Fibroblast of skin of back (primary cell): ENCODE measurements at places on chromosomes 1 and 21.

GRCh38 chr1:118247593-118247992, 62.6 kb upstream of the SPAG17 start:
- peak; percentile 11 for DNase-seq

DNA sequence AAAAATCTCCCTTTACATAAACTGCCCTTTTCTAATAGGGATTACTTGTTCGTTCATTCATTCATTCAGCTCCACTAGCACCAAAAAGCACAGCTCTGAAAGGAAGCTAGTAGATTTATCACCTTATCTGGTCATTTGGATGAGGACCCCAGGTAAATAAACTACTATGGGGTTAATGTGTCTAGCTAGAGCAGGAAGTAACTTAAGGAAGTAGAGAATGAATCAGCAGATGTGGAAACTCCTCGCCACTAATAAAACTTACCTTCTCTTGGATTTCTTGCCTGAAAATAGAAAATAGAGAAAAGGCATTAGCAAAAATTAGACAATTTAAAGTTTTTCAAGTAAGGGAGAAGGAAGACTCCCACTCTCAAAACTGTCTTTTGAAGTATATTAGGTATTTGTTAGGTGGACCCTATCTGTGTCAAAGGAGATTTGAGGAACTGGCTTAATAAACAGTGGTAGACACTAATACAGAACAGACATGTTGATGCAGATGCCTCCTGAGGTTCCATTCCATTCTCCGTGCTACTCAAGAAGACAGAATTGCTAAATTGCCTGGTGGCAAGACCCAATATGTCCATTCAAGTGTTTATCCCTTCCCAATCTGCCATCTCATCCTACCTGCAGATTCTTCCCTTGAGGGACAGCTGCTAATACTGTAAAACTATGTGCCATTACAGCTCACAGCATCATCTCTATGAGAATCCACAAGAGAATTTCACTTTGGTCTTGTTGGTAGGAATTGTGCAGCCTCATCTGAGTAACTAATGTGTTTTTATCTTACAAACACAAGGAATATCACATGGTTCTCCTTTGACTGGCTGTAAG, 14.9 kb downstream of the SELL start:
- no peak for DNase-seq

- DNase-seq = no peak
These were observed 140.0 kb downstream of the SLC45A1 start for GRCh38 chr1:8457760-8458381.

DNA sequence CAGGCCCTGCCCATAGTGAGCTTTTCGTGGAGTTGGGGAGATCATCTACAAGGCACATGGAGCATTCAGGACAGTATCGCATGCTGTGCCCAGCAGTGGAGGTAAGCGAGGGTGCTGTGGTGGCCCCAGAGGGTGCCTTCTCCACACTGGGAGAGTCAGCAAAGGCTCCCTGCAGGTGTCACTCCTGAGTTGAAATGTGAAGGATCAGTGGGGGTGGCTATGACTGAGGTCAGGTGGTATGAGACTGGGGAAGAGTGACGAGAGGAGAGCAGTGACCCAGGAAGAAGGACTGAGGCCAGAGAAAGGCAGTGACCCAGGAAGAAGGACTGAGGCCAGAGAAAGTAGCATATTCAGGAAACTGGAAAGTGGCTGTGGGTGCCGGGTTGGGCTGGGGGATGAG, 53.0 kb downstream of the SPAG17 start:
- DNase-seq = no peak

DNA sequence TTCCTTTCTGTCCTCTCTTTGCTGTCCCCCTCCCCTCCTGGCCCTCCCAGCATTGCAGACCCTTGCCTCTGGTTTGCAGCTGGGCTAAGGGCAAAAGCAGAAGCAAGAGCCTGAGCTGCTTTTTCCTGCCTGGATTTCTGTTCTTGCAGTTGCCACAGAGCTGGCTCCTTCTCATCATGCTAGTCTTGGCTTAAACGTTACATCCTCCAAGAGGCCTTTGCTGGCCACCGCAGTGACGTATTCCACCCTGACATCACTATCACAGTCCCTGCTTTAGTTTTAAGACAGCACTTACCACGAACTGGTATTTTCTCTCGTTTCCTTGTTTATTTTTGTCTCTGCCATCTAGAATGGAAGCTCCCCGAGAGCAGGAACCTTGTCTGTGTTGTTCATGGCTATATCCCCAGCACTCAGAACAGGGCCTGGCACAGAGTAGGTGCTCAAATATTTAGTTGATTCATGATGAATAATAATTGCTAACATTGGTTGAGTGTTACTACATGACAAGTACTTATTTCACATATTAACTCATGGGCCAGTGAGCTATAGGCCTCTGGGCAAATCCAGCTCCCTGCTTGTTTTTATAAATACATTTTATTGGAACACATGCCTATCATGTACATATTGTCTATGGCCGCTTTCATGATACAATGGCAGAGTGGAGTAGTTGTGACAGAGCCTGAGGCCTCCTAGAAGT, 13.2 kb upstream of the CSF1 start:
- DNase-seq = no peak

GRCh38 chr1:98947071-98947470, 57.6 kb downstream of the PLPPR5 start:
- no peak for DNase-seq

DNA sequence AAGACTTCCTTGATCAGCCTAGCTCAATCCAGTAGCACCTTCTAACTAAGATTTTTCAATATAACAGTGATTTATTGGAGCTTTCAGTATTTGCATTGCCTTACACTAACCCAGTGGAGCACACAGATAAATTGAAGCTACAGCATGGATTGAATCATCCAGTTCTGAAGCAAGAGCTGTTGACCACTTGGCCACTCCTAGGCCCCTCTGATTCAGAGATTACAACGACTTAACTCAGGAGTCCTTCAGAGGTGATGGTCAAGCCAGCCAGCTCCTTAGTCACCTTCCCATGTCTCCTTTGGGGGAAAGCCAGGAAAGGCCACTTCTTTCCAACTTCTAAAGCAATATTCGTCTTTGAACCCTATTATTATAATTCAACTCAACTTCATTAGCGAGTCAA, 151.8 kb downstream of the TENT5C start:
- no peak for DNase-seq

DNA sequence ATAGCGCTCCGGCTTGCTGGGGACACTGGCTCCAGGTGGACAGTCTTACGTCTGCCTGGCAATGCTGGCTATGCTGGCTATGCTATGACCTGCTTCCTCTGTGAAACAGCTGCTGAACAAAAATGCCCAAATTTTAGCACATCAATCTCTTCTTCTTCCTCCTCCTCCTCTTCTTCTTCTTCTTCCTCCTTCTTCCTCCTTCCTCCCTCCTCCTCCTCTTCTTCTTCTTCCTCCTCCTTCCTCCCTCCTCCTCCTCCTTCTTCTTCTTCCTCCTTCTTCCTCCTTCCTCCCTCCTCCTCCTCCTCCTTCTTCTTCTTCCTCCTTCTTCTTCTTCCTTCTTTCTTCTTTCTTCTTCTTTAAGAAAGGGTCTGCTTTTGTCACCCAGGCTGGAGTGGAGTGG, 401.3 kb downstream of the KIF26B start:
- no peak for DNase-seq

- no peak for DNase-seq
These were observed 63.9 kb upstream of the WARS2 start for GRCh38 chr1:119204197-119204960.

DNA sequence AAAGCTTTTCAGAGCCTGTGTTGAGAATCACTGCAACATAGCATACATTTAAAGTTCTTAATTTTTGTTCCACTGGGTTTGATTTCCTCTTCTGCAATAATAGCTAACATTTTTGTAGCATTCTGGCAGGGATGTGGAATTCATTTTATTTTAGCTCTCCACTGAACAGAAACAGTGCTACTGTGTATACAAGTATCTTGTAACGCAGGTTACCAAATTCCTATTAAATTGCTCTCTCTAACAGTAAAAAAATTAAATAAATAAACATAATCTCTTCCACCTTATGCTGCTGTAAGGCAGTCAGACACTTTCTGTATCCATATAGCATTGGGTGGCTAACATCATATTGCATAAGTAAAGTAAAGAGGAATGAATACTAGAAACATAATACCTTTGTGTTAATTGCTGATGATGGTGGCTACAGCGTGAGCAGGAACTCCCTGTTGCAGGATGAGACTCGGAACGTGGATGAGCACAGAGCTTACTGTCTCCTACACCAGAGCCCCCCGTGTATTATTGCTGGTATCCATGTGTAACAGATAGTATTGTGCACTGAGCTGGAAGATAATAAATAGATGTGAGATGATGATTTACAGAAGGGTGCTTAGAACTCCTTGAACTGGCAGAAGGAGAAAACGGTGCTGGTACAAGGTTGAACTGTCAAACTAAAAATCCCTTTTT, 276.9 kb upstream of the SNX7 start:
- DNase-seq = no peak

- DNase-seq = no peak
These were observed 3.7 kb downstream of the IRF6 start for GRCh38 chr1:209802117-209802779.

GRCh38 chr1:175851749-175852148, 108.4 kb upstream of the TNR start:
- no peak for DNase-seq

DNA sequence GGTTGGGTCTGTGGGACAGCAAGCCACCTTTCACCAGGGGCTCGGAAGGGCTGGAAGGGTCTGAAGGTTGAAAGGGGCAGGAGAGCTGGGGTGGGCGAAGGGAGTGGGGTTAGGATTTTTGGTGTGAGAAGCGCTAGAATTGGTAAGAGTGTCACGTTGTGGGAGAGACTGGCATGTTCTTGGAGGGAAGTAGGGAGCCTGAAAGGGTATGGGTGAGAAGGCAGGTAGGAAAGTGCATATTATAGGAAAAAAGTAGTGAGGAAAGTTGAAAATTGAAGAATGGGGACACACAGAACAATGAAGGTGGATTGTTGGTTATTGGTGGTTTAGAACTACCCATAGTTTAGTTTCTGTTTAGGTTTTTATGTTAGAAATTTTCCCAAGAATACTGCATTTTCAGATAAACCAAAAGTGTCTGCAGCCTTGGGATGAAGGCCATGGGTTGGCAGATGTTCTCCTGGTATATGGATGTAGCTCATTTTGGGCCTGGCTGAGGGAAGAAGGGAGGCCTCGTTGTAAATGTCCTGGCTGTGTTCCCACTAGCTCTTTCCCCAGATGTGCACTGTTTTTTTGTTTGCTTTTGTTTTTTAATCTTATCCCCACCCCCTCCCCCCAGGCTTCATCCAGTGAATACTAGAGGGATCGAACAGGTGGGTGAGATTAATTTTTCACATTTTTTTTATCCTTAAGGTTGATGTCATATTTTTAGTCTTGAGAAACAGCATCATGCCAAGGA, 1.2 kb downstream of the LRRC42 start:
- DNase-seq = no peak

DNA sequence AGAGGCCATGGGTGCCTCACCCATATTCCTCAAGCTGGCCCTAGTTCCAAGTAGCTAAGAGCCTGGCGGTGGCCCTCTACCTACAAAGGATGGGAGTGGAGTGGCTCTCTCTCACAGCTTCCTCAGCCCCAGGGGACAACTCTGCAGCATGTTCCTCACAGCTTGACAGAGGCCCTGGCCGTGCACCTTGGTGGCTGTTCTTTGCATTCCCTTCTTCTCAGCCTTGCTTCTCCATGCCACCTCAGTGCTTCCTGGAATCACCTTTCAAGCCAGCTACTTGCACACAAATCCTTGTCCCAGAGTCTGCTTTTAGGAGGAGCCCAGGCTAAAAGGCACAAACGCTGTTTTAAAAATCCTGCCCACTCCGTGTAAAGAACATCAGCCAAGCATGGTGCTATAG, 69.0 kb upstream of the DIRAS3 start:
- no peak for DNase-seq

DNA sequence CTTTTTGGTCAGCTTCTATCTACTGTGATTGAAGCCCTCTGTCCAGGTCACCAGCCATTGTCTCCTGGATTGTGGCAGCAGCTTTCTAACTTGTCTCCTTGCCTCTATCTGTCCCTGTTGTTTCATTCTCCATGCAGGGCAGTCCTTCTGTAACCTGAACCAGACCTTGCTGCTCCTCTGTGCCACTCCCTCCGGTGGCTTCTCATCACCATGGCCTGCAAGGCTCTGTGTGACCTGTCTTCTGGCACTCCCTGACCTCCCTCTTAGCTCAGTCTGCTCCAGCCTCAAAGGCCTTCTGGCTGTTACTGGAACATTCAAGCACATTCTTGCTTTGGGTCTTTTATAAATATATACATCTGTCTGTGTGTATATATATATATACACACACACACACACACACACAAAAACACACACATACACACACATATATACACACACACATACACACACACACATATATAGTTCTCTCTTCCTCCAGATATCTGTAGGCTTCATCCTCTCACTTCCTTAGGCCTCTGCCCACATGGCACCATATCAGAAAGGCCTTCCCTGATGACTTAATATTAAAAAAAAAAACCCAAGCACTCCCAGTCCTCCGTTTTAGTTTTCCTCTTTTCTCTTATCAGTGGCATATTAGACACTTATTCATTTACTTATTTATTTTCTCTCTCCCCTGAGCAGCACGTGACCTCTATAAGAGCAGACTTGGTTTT, 21.2 kb upstream of the JUN start:
- no peak for DNase-seq

- peak; percentile 54 for DNase-seq
These were observed 44.7 kb upstream of the GOLT1A start for GRCh38 chr1:204258213-204259115.

GRCh38 chr1:172003766-172004530, 162.7 kb downstream of the DNM3 start:
- DNase-seq = peak; percentile 27

- no peak for DNase-seq
These were observed 37.0 kb downstream of the MIA3 start for GRCh38 chr1:222654849-222655248.

DNA sequence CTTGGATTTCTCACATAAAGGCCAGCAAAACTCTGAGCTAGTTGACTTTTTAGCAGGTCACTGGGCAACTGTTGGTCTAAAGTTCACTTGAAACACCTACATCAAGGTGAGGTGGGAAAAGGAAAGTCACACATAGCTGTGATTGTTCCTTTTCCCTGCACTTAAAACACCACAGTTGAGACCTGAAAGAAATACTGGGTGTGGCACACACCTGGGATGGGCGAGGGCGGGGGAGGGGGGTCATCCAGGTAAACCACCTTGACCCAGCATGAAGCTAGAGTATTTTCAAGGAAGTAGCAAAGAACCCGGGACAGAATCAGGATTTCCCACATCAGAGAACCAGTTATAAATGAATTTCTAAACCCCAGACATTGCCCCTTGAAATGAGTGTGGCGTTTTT, 26.4 kb downstream of the ZNF697 start:
- no peak for DNase-seq

DNA sequence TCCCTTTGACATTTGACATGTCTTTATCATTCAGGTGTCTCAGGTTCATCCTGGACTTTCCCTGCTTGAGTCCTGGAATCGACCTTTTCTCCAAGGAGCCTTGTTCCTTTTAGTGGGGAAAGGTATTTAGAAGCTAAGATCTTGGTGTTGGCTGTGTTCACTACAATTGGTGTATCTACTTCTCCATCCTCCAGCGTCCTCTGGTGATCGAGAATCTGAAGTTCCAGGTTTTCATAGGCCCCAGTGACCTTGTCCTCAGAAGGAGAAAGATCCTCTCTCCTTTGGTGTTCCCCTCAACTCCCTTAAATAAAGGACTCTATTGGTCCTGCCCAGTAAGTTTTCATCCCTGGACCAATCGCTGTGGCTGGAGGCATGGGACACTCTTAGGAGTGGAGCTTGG, 22.1 kb downstream of the MROH7 start:
- DNase-seq = no peak

GRCh38 chr1:91578320-91579109, 77.9 kb downstream of the CDC7 start:
- peak; percentile 62 for DNase-seq

- DNase-seq = peak; percentile 46
These were observed at the start of gene KIF26B for GRCh38 chr1:245154429-245155271. TSS of gene KIF26B (plus strand) at chr1:245154985. CDS start at chr1:245155425, 440 bp downstream.
